Central memory CD8-positive, alpha-beta T cell (primary cell): ENCODE measurements at places on chromosomes 16 and 17.

DNA sequence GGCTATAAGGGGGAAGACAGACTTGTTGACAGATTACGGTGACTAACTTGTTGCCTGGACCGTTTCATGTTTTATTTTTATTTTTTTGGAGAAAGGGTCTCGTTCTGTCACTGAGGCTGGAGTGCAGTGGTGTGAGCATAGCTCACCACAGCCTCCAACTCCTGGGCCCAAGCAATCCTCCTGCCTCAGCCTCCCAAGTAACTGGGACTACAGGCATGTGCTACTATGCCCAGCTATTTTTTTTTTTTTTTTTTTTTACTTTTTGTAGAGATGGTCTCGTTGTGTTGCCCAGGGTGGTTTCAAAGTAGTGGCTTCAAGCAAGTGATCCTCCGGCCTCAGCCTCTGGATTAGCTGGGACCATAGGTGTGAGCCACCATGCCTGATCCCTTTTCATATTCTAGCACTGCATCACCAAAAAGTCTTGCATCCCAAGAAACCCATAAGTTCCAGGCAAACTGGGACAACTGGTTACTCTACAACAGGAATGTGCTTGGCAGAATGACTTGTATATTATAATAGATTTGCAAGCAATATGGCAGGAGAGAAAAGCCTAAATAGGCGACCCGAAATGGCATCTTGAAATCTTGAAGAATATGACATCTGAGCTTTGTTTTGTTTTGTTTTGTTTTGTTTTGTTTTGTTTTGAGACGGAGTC lies 2.2 kb upstream of the WDR59 start:
- DNase-seq: no peak

DNA sequence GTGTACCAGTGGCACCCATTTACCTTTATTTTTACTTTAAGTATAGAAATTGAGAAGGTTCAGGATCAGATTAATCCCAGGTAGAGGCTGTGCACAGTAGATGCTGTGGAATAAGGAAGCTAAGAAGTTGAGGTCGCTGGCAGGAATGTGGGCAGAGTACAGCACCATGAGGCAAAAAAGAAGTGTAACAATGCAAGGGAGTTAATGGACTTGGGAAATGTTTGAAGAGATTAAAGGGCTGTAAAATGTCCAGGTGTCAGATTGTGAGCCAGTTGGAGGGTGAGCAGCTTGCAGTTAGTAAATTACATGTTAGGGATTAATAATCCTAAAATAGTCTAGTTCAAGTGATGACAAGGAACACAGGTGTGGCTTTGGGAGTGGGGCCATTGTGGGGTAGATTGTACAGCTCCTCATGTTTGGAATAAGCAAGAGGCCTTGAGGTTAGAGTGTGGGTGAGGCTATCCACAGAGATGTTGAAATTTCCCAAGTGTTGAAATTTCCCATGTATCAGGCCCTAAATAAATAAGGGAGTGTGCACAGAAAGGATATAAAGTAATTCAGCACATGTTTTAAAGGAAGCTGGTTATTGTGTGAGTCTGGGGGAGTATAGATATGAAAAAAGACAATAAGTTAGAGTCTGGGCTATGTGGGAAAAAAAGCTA lies 21.5 kb downstream of the TAT start:
- DNase-seq: no peak

GRCh38 chr16:89334461-89334860 lies 117.0 kb downstream of the ZNF778 start:
- DNase-seq: no peak

DNA sequence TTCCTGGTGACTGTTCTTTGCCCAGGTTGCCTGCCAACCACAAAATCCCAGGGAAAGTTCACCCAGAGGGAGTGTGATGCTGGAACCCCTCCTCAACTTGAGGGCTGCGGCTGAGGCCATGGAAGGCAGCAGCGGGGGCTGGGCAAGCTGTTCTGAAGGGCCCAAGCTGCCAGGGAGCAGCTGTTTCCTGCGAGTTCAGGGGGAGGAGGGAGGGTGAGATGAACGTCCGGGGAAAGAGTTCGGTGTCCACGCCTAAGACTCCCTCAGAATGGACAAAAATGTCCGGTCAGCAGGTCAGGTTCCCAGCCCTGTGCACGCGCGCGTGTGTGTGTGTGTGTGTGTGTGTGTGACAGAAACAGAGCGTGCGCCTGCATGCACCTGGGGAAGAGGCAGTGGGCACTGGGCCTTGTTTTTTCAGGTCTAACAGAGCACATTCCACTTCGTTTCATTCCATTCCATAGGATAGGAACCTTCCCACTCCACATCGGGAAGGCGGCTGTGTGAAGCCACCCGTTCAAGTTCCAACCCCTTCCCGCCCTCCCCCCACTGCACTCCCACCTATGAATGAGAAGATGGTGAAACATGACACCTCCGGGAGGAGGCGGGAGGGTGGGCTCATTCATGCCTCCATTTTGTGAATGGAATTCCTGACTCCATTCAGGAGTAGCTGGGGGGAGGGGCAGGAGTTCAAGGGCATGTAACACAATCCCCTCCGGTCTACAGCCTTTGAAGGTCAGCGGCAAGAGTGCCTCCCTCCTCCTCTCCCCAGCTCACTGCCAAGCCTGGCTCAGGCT lies 15.7 kb downstream of the ETV4 start:
- no peak for DNase-seq

DNA sequence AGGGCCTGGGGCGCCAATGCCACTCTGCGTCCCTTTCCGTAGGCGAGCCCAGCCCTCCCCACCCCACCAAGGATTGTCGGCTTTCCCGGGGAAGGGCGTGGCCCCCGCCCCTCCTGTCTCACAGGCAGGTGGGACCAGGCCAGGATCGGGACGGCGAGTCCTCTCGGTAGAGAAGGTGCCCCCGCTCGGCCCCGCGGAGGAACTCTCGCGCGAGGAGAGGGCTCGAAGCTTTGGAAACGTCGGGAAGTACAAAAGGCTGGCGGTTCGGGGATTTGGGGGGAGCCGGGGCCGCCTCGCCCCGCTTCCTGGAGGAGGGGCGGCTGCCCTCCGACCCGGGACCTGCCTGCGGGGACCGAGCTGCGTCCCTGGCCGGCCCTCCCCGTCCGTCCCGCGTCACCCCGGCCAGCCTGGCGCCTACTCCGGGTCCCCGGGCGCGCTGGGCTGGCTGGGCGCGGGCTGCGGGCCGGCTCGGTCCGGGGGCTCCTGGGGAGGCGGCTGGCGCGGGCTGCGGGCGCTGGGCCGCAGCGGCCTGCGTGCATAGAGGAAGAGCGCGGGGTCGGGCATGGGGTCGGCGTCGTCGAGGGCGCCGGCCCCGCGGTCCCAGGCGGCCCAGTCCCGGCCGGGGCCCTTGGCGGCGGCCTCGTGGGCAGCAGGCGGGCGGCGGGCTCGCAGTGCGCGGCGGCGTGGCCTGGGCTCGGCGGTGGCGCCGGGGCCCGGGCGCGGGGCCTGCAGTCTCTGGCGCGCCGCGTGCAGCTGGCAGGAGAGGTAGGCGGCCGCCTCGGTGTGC lies 12.6 kb upstream of the CLUH start:
- DNase-seq: no peak

- peak; percentile 14 for DNase-seq
These were observed at the start of gene ABR for GRCh38 chr17:1179818-1180742. Gene ABR (minus strand): TSS chr17:1179981. CDS start chr17:1179727, 254 bp downstream.

GRCh38 chr17:41592601-41593305 lies 6.1 kb upstream of the KRT14 start:
- no peak for DNase-seq

- DNase-seq: no peak
These were observed 596.3 kb upstream of the SALL1 start for GRCh38 chr16:51747329-51747728.

DNA sequence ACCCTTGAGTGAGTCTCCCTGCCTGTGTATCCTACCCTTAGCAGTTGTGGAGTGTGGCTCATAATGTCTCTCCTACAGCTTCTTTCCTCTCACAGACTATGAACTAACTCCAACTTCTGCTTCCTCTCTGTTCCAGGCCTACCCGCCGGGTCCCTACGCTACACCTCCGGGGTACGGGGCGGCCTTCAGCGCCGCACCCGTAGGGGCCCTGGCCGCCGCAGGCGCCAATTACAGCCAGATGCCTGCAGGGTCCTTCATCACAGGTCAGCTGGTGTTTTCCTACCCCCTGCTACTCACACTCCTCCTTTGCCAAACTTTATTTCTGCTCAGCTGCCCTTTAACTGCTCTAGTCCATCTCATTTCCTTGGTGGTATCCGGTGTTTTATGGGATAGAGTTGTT lies 5.4 kb downstream of the RNF227 start:
- DNase-seq: no peak

- no peak for DNase-seq
These were observed 16.3 kb upstream of the COX10 start for GRCh38 chr17:14052886-14053615.

GRCh38 chr16:57677622-57678369 lies 9.7 kb downstream of the ADGRG3 start:
- no peak for DNase-seq

GRCh38 chr16:3787924-3788661 lies 70.8 kb upstream of the TRAP1 start:
- no peak for DNase-seq

GRCh38 chr17:19900809-19901208 lies 33.1 kb upstream of the ULK2 start:
- DNase-seq: no peak

DNA sequence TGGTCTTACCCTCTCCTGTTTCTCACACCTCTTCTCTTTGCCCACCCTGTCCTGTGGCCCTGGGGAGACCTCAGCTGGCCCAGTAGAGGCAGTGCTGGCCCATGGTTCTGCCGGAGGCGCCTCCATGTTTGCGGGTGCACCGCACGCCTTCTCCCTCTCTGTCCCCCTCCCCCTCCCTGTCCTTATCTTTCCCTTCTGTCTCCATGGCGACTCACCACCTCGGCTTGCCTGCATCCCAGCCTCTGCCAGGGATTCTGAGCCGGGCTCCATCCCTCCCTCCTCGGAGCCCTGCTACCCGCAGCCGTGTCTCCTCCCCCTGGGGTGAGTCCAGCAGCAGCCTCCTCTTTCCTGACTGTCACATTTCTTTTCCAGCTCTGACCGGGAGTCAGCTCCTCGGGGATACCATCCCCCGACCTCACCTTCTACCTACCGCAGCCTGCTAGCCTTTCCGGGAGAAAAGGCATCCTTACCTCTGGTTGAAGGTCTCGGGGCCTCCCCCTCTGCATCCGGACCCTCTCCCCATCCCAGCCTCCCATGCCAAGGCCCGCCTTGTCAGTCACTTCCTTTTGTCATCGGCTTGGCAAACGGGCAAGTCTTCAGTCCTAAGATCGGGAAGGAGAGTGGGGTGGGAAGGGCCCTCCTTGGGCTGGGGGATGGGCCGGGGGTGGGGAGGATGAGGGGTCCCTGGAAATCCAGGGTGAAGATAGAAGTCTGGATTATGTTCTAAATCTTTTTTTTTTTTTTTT lies at the start of gene RNF112:
TSS of gene RNF112 (plus strand) at position 358 of the 746 bp plus-strand sequence. CDS start at position 535, 177 bp downstream.
- no peak for DNase-seq

- no peak for DNase-seq
These were observed 54.7 kb downstream of the NXN start for GRCh38 chr17:924711-925475.

- no peak for DNase-seq
These were observed at the start of gene RAB37 for GRCh38 chr17:74736513-74737298. Gene RAB37 (plus strand): TSS chr17:74737256. CDS start chr17:74737273, 17 bp downstream.

GRCh38 chr17:16273929-16274339 lies 56.9 kb downstream of the PIGL start:
- DNase-seq: no peak

DNA sequence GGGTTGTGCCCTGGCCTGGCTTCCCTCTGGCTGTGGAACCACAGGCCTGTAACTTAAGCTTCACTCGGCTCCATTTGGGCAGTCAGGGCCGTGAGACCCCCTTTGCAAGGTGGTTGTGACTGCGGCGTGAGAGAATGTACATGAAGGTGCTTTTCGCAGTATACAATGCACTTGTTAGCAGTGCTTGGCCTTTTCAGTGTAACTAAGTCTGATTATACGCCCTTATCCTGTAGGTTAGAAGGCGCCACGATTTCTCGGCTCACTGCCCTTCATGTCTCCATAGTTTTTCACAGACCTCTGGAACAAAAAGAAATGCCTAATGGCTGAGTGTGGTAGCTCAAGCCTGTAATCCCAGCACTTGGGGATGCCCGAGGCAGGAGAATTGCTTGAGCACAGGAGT lies 13.3 kb downstream of the SAP30BP start:
- no peak for DNase-seq

DNA sequence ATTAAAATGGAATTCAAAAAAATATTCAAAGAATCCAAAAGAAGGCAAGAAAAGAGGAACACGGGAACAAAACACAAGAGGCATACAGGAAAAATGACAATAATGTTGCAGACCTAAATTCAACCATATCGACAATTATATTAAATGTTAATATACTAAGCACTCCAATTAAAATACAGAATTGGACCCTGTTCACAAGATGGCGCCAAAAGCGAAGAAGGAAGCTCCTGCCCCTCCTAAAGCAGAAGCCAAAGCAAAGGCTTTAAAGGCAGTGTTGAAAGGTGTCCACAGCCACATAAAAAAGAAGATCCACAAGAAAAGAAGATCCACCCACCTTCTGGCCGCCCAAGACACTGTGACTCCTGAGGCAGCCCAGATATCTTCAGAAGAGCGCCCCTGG lies 6.3 kb upstream of the XAF1 start:
- DNase-seq: no peak

DNA sequence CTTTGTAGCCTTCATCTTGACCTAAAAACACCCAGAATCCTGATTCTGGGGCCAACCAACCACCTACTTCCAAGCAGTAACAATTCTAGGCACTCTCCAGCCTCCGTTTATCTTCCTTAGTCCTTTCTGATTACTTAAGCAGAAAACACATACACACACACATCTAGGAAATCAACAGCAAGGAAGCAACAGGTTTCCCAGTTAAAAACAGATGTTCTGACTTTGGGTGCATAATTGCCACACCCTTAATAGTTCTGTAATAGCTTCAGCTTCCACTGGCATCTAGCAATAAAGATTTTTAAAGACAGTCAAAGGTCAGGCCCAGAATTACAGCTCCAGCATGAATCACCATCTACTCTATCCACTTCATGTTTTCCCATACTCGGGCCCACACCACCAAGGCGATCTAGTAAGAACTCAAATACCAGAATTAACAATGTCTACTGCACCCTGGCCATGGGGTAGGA lies 2.6 kb downstream of the ARHGAP17 start:
- DNase-seq: no peak

GRCh38 chr16:9170470-9170869 lies 79.0 kb downstream of the HAPSTR1 start:
- DNase-seq: no peak

DNA sequence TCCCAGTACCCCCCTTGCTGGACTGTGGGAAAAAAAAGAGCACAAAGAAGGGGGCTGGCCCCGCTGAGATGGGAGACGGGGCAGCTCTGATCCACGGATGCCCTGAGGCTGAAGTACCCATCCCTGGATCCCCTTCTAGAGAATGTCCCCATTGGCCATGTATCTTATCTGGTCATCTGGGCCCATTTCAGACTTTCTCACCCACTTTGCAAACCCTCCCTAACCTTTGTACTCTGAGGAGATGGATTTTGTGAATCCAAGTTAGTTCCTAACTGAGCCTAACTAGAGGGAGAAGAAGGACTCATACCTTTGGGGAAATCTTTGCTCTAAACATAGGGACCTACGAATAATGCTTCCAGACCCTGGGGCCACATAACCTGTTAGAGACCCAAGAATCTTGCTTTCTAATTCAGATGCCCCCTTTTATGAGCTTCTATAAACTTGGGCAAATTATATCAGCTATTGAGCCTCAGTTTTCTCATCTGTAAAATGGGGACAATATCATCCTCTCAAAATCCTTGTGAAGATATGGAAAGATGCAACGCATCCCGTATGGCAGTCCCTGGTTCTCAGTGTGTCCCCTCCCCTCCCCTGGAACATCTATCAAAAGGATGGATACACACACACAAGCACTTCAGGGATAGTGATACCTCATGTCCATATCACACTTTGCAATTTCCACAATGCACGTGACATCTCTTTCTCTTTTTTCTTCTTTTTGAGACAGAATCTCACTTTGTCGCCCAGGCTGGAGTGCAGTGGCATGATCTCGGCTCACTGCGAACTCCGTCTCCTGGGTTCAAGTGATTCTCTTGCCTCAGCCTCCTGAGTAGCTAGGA lies 16.8 kb upstream of the FZD2 start:
- DNase-seq: no peak
